ENCODE measurements at places on chromosomes 2 and 18. TPM values are rescaled to one million over a fixed set of nuclear protein-coding genes. Genes with fewer than 3 reads are reported as not detected.
A peak's percentile ranks its signal among the peaks of the same experiment; 100 is the strongest.

GRCh38 chr2:85999061-85999831, 106.4 kb downstream of the POLR1A start:
- DNase-seq = peak; percentile 77

DNA sequence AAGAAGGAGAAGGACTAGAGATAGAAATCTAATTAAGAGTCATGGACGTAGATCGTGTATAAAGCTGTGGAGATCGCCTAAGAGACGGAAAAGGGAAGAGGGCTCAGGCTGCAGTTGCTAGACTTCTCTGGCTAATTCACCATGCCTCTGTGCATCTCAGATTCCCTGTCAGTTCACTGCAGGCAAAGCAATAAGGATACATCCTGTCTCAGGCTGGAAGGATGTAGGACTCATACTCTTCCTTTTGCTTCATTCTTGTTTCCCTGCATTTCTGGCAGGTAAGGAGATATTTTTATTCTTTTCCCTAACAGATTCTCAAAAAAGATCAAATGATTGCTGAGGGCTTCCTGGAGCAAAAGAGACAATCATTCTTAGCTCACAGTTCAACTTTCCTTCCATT, 112.5 kb downstream of the AP1S3 start:
- no peak for DNase-seq

DNA sequence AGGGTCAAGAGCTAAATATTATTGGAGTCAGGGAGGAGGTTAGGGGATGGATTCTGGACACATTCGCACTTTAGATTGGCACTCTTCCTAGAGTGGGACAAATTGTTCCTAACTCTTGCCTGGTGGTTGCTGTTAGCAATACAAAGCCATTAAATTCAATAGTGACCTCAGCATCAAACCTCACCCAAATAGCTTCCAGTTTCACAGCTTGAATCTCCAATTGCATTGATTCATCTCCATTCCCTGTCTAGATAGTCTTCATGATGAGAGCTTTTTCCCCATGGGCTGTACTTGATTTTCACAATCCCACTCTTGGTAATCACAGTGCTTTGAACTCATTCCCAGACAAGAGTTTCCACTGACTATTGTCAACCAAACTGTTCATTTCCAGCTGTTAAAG, 585.9 kb upstream of the SYT4 start:
- DNase-seq = no peak

- no peak for DNase-seq
Measured at GRCh38 chr18:25510096-25510495, 158.1 kb upstream of the ZNF521 start.

TUBA4B gene
- not detected for total RNA-seq

All from GM12878 (cell line).